ENCODE measurements at places on chromosomes 3 and 15.

DNA sequence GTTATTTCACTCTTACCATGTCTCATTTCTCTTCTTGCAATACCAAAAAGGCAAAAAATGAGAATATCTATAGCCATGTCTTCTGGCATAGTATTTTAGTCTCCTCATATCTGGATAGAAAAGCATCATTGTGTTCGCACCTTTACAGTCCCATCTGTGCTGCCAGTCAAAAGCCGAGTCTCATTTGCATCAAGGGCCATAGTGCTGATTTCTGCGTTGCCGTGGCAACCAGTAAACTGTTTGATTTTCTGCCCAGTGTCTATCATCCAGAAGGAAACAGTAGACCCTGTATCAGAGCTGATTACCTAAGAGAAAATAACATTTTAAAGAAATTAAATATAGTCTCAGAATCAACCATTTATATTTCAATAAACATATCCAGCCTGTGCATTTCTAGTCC lies 86.1 kb upstream of the SERPINI2 start:
- DNase-seq = no peak

- DNase-seq = no peak
These were observed 99.9 kb downstream of the DHX36 start for GRCh38 chr3:154224366-154224765.

GRCh38 chr3:172106989-172107388 lies 67.6 kb downstream of the FNDC3B start:
- peak; percentile 63 for DNase-seq

GRCh38 chr15:39942101-39942752 lies 8.3 kb downstream of the EIF2AK4 start:
- DNase-seq = no peak

GRCh38 chr3:133797396-133798105 lies 8.1 kb upstream of the SRPRB start:
- DNase-seq = no peak

DNA sequence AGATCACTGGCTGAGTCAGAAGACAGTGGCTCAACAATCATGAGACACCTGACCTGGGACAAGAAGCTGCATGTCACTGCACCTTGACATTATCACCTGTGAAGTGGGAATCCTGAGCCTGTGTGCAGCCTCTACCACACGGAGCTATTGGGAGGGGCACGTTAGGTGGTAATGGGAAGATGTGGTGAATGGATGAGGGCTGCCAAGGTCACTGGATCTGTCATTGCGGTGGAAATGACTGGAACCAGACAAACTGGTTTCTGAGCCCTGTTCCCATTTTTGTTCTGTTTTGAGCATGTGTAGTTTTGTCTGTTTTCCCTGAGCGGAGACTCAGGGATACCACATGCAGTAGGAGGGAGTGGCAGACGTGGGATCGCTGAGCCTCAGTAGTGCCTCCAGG lies 235.5 kb downstream of the OPA1 start:
- no peak for DNase-seq

DNA sequence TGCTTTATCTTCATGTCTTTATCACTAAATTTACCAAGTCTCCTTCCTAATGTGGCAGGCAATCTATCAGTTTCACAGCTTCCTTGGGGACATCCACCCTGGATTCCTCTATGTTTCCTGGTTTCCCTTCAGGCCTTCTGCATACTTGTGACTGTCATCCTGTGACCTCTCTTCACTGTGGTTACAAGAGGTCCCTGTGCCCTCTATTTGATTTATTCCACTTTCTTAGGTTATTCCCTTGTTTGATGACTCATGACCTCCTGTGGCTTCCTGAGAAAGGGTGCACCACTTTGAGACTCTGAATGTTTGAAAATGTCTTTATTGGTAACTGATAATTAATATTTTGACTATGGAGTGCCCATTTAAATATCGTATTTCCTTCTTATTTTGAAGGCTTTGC lies 60.5 kb upstream of the KY start:
- DNase-seq = no peak

GRCh38 chr3:126364130-126364695 lies 7.0 kb upstream of the KLF15 start:
- DNase-seq = no peak

- peak; percentile 11 for DNase-seq
These were observed 72.3 kb downstream of the ZNF609 start for GRCh38 chr15:64532521-64533315.

DNA sequence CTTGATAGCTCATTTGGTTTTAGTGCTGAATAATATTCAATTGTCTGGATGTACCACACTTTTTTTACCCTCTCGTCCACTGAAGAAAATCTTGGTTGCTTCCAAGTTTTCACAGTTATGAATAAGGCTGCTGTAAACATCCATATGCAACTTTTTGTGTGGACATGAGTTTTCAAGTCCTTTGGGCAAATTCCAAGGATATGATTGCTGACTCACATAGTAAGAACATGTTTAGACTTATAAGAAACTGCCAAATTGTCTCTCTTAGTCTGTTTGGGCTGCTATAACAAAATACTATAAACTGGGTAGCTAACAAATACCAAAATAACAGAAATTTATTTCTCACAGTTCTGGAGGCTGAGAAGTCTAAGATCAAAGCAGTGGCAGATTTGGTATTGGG lies 59.5 kb upstream of the TNFSF10 start:
- no peak for DNase-seq

- DNase-seq = no peak
These were observed 41.7 kb downstream of the SOX2 start for GRCh38 chr3:181753391-181753790.

- DNase-seq = no peak
These were observed 1.0 kb upstream of the RBPMS2 start for GRCh38 chr15:64776402-64776786.

DNA sequence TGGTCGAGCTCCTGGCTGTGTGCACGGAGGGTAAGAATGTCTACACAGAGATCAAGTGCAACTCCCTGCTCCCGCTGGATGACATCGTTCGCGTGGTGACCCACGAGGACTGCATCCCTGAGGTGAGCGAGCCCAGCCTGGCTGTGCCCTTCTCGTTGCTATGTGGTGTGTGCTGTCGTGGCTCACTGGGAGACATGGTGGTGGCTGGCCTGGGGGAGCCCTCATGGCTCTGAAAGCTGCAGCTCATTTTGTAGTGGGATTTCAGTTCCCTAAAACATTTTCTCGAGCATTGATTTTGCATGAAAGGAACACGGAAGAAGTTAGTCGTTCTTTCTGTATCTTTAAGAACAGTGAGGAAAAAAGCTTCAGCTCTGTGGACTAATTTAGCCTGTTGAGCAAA lies 200.5 kb downstream of the ITPR1 start:
- no peak for DNase-seq

DNA sequence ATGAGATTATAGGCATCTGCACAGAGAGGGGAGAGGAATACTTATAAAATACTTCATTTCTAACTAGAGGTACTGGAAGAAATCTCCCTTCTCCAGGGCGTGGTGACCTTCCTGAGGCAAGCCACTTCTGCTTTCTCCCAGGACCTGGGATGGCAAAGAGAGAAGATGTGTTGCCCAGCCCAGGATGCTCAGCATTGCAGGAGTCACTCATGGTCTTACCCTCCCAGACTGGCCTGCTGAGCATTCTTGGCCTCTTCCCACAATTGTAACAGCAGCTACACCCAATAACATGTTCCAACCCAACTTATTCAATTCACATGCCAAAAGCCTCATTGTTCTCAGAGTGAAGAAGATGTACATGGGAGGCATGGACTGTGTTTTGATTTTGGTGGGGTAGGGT lies 37.9 kb downstream of the IL20RB start:
- DNase-seq = no peak

GRCh38 chr3:9779721-9780457 lies 10.1 kb upstream of the CAMK1 start:
- DNase-seq = peak; percentile 43

- DNase-seq = no peak
These were observed 166.1 kb downstream of the ZNF621 start for GRCh38 chr3:40690749-40691451.

DNA sequence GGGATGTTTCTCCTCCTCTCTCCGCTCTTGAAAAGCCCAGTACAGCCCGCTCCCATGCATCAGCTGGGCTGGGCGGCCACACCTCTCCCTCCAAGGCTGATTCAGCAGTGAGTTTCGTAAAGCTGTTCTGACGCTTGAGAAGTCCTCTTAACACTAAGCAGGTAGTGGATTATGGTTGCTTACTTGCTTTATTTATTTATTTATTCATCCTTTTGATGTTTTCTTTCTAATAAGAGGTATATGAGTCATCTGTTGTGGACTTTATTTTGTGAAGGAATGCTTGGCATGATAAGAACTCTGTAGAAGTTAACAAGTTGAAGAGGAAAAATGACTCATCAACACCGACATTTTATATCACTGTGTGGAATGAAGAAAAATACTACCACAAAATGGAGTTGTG lies 285.0 kb downstream of the SQOR start:
- DNase-seq = no peak

- no peak for DNase-seq
These were observed 19.2 kb downstream of the RARRES1 start for GRCh38 chr3:158713094-158713499.

DNA sequence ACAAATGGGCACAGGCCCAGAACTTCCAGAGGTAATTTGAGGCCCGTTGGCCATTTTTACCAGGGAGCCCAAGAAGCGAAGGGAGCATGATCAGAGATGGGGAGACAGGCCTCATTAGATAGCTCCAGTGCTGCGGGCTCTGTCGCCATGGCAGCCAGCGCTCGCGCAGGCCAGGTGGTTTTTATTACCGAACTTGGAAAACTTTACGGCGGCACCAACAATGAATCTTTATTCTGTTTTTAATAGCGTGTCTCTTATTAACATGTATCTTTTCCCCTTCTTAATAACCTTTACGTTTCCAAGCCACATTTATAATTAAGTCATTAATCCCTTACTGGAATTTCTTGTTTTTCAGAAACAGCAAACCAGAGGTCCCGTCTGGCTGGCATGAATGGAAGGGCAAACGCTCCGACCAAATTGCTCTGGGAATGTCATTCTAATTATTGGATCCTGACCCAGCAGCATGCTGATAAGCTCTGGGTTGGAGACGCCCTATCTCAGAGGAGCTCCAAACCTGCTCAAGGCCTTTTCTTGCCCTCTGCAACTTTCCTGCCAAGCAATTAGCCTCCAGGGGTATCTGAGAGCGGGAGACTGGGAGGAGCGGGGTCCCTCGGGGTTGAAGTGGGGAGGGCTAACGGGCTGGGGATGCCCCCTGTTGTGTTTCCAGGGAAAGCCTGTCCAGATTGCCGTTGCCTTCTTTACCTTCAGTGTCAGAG lies 256.4 kb downstream of the TLE3 start:
- DNase-seq = no peak

DNA sequence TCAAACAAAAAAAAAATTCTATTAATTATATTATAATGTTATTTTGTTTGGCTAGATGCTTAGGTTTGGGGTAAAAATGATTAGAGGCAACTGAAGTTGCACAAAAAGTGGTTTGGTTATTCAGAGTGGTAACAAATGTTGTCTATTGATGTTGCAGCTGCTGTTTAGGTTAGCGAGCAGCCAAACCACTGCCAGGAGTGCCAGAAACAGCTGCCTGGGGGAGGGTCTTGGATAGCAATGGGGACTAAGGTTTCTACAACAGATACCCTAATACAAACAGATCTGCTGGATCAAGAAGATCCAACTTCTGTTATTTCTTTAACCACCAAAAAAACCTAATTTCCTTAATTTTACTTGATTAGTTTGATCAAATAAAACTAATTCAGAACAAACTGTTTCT lies 26.6 kb downstream of the BTLA start:
- DNase-seq = no peak

DNA sequence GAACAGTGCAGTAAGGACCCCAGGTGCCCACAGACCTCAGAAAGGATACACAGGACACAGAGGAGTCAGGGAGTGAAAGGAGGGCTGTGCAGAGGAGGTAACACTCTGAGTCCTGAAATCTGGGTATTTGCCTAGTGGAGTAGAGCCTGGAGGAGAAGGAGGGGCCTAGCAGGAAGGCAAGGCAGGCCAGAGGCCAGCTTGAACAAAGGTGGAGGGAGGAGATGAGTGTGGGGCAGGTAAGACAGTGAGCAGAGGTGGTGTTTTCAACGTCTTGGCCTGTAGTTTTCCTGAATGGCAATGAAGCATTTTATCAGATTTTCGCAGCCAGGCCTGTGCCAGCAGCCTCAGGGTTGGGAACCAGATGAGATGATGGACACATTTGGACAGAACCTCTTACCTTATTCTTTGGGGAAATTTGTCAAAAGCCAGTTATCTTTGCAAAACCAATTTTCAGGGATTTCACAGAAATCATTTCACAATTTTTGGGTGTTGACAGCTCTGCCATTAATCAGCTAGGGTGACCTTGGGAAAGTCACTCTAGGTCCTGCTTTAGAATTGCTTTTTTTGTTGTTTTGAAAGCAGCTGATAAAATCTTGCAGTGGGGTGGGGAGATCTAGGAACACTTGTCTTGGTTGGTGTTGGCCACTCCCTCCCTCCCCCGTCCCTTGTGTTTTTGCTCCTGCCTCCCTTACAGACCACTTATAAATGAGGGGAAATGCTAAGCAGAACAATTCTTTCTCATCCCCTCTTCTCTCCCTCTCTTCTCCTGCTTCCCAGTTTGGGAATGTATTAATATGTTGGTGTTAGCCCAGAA lies 38.4 kb downstream of the SPSB4 start:
- DNase-seq = no peak

DNA sequence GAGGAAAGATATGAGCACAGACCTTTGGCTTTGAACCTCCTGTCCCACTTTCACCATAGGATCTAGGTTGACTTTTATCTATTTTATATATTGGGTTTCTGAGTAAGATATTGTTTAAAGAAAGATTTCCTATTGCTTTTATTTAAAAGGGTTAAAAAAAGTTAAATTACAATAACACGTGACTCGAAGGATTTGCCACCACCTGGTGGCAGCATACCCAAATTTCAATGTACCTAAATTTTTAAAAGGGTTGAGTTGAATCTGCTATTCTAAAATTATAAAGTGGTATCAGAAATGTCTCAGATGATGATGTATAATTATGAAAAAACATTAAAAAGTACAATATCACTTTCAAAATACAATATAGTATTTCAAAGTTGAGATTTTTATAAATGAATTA lies 368.4 kb downstream of the MECOM start:
- DNase-seq = no peak

DNA sequence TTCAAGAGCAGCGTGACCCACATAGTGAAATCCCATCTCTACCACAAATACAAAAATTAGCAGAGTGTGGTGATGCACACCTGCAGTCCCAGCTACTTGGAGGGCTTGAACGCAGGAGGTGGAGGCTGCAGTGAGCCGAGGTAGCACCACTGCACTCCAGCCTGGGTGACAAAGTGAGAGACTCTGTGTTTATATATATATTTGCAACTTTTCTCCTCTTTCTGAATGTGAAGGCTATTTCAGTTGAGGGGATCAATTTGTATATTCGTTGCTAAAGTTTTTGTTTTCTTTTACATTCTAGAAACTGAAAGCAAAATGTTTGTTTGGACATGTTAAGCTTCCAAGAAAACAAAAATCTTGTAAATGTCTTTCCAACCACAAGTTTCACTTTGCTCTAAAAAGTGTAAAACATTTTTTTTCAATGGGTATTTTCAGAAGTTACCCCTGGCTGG lies 29.8 kb upstream of the FAM98B start:
- DNase-seq = no peak

DNA sequence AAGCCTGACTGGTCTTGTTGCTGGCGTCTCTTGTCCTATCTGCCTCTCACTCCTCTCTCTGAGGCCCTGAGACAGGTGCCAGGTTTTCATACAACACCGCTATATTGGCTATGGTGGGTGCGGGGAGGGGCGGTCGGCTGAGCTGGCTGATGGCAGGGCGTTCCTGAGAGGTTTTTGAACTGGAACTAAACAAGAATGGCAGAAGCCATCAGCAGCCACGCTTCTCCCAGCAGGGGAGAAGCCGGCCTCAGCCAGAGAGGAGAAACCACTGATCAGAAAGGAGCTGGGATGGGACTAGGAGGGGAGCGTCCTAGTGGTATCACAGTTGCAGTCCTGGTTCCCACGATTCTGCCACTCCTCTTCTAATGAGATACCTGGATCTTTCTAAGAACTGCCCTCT lies 89.9 kb upstream of the PRR23E start:
- DNase-seq = no peak

Measured in stimulated activated CD4-positive, alpha-beta T cell treated with anti-CD3 and anti-CD28 coated beads, Interleukin-4, amount 100 ng/mL, for 24 hours (primary cell).